ENCODE measurements at places on chromosomes 13 and 19.

DNA sequence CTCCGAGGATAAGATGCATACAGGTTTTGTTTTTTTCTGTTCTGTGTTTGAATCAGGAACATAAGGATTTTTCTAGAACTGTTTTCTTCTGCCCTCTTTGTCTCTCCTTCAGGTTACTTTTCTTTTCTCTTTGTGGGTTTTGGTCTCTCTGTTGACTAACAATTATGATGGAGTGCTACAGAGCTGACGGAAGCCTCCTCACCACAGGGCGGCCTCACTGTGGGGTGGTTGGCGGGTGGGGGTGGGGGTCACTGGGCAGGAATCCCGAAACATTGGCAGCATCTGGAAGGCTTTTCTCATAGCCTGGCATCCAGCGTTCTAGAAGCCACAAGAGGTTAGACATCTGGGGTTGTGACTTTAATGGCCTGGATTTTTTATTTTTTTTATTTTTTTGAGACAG, 12.0 kb upstream of the MATK start:
- DNase-seq: no peak

DNA sequence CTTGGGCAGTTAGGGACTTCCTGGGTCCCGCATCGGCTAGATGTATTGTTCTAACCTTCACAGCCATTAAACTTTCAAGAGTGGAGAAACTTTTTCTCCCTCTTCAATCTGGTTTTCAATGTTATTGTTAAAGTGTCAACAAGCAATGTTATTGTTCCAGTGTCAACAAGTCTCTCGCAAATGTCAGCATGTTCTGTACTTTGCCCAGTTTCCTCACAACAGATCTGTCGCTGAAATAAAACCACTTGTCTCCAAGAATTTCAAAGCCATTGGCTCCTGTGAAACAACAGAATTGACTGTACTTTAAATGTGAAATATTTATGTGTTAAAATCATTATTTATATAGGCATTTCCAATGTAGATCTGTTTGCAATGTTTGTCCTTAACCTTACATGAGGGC, 138.0 kb downstream of the ITGBL1 start:
- DNase-seq: no peak

GRCh38 chr13:99307247-99307646, at the start of gene GPR183:
Gene GPR183, minus strand, starts transcription at chr13:99307399. Its CDS starts 11,254 bp downstream, at chr13:99296145.
- DNase-seq: no peak

DNA sequence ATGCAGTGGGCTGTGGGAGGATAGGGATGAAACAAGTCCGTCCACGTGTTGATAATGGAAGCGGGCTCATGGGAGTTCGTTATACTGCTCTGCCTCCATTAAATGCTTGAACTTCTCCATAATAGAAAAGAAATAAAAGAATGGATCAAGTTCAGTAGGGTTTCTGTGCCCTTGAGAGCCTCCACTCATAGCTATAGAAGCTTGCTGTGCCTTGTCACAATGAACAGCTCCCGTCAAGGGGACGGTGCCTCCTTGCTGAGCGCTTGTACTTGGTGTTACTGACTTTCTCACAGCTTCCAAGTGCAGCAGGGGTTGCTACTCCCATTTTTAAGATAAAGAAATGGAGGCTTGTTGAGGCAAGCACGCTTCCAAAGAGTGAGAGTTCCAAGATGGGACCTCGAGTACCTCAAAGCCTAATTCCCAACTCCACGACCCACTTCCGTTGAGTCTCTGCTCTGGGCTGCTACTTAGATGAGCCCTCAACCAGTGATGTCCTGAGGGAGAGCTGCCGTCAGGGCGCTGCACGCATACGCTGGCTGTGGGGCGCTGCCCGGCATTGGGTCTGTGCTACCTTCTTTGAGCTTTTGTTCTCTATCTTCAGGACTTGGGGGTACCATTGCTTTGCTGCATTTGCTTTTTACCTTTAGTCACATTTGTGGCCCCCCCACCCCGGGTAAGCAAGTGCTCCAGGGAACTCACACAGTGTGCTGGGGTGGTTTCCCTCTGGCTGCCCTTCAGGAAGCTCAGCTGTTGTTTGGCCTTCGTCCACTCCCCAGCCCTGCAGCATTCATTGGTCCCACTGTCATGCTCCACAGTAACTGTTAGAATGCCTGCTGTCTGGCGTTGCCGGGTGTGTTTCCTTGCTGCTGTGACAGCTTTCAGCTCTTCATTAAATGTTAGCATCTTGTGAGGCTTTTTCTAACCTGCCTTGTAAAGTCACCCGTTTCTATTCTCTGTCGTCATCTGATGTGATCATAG, 9.5 kb downstream of the SNRNP70 start:
- no peak for DNase-seq

DNA sequence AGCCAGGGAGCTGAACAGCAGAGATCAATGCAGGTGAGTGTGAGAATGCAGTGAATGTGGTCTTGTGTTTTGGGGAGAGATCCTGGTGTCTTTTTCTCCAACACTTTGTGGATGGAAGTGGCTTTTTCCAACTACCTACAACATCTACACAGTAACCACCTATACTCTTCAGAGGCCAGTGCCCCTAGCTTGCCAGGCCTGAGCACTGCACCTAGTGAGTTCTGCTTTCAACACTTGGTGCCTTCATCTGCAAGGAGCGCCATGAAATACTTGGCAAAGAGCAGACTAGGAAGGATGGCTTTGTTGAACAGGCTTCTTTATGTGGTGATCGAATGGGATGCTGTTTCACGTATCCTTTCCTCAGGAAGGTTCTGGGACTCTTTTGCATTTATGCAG, 21.3 kb upstream of the HMGB1 start:
- no peak for DNase-seq

- DNase-seq: no peak
Observed at GRCh38 chr19:48615231-48616040, 560 bp upstream of the FAM83E start.

- DNase-seq: no peak
Observed at GRCh38 chr19:6250024-6250615, 29.7 kb downstream of the MLLT1 start.

GRCh38 chr13:80341756-80342370, 937 bp upstream of the SPRY2 start:
- peak; percentile 37 for DNase-seq

DNA sequence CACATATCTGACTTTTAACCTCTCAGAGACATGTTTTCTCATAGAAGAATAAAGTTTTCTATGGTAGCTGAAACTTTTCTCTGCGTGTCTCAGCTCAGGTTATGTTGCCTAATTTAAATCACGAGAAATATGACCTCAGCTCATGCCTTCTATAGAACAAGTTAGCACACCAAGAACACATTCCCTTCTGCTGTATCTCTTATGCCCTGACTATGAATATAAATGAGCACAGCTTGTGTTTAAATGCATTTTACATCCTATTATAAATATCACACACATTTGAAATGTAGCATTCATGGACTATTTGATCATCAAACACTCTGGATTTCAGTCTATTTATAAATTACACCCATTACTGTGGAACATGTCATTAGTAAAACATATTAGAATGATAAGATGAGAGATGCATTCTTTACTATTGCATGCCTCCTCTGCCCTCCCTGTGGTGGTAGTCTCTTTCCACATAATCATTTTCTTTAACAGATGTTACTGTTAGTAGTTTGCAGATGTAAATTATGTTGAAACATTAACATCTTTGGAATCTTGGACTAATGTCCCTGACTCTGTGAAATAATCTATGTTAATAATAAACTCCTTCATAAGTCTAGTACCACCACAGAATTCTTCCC, 2044.9 kb upstream of the PCDH20 start:
- DNase-seq: no peak

- DNase-seq: no peak
Observed at GRCh38 chr13:46995874-46996273, 99.0 kb upstream of the HTR2A start.

- DNase-seq: no peak
Observed at GRCh38 chr13:46184277-46184699, 2.3 kb upstream of the LCP1 start.

- DNase-seq: peak; percentile 50
Observed at GRCh38 chr19:5967994-5968430, 9.9 kb downstream of the RANBP3 start.

- peak; percentile 57 for DNase-seq
Observed at GRCh38 chr13:48580185-48580803, 47.4 kb upstream of the RCBTB2 start.

DNA sequence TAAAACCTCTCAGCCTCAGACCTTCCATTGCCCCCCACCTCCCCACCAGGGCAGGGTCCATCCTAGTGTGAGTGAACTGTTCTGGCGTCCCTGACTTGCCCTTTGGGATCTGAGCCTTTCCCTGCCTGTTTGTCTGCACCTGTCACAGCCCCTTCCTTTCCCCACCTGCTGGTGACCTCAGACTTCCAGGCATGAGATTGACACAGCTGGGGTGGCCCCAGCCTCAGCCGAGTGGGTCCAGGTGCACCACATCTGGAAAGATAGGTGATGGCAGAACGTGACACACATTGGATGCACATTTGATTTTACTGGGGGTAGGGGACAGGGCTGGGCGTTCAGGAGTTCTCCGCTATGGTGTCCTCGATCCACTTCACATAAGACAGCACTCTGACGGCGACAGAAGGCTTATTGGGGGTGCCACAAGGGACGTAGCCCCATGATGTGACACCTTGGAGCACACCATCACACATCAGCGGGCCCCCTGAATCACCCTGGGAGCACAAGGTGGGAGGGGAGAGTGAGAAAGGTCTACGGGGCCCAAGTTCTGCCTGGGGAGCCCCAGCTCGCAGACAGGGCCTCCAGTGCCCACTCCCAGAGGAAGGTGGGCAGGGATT, 4.6 kb downstream of the KLK1 start:
- DNase-seq: no peak

DNA sequence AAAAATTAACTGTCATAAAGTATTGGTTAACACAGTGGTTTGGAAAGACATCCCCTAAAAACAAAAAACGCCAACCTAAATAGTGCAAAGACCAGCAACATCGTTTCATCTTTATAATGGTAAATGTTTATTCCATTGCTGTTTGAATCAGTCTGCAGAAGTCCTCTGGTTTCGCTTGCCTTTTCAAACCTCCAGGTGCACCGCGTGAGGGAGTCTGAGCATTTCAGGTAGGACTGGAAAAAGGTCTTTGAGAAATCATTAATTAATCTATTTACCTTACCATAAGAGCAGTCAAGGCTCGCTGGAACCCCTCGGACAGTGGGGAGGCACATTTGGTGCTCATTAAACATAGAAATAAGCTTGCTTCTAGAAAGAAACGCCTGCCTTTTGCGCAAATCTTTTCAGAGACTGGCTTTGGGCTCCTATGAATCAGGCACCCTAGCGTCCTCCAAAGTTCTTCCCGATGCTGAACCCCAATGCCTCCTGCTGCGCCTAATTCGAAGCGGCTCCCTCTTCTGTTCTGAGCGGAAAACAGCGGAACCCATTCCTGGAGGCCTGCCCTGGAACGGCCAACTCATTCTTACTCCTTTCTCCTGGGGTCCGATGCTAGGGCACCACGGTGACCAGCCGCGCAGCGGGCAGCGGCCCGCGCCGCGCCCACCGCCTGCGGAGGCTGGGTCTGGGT, 951 bp upstream of the MTUS2 start:
- no peak for DNase-seq

Measured in progenitor cell of endocrine pancreas (in vitro differentiated cells).